CD8-positive, alpha-beta memory T cell (primary cell): ENCODE measurements at places on chromosomes 2 and 18. TPM values are rescaled to one million over a fixed set of nuclear protein-coding genes. Genes with fewer than 3 reads are reported as not detected.

PHLPP1 gene
- polyA plus RNA-seq: 0.93 TPM

GRCh38 chr18:35716169-35716831, 134.8 kb downstream of the GALNT1 start:
- no peak for DNase-seq

DNA sequence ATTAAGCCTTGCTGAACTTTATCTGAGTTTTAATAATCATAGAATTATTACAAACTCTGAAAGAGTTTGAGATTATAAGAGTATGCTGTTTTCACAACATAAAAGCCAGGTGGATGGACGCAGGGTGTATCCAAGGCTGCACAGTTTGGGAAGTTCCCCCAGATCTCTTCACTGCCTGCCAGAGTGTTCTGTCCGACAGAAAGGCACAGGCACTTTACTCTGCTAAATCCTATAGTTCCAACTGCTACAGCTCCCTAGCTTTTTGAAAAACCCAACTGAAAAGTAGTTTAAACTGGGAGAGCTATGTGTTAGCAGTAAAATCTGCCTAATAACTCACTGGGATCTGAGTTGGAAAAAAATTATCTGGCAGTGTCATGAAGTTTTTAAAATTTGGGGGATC, 38.0 kb downstream of the MFSD6 start:
- no peak for DNase-seq

GRCh38 chr2:224016963-224017362, 22.1 kb downstream of the SERPINE2 start:
- DNase-seq: no peak

- DNase-seq: no peak
These were observed 275.8 kb downstream of the LNPK start for GRCh38 chr2:175726223-175726622.

DNA sequence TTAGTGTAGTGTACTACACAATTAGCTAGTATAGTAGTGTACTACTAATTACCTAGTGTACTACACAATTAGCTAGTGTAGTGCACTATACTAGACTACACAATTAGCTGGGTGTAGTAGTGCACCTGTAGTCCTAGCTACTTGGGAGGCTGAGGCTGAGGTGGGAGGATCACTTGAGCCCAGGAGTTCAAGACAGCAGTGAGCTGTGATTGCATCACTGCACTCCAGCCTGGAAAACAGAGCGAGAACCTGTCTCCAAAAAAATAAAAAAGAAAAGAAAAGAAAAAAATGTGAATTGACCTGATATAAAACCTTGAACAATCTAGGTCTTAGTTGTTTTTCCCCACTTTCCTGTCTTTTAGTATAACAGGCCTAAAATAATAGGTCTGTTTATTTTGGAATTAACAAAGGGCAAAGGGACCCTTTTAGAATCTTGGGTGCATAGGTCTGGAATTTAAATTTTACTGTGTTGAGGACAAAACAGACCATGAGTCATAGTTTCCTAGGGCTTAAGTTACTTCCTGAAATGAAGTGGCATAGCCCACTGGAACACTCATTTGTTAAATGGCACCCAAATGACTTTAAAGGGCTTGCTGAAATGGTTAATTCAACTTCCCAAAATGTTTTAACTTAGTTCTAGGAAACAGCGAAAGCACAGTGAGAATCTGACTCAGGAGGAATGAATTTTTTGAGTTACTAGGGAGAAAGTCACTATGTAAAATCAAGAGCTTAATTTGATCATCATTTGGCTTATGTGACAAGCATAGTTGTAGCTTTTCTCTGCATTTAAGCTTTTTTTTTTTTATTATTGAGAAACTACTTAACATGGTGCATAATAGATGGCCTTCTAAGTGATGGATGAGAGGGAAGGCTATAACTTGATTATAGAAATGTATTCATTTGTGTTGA, 50.7 kb upstream of the ARL5A start:
- DNase-seq: no peak

- no peak for DNase-seq
These were observed 31.8 kb downstream of the SP100 start for GRCh38 chr2:230447455-230448451.

DNA sequence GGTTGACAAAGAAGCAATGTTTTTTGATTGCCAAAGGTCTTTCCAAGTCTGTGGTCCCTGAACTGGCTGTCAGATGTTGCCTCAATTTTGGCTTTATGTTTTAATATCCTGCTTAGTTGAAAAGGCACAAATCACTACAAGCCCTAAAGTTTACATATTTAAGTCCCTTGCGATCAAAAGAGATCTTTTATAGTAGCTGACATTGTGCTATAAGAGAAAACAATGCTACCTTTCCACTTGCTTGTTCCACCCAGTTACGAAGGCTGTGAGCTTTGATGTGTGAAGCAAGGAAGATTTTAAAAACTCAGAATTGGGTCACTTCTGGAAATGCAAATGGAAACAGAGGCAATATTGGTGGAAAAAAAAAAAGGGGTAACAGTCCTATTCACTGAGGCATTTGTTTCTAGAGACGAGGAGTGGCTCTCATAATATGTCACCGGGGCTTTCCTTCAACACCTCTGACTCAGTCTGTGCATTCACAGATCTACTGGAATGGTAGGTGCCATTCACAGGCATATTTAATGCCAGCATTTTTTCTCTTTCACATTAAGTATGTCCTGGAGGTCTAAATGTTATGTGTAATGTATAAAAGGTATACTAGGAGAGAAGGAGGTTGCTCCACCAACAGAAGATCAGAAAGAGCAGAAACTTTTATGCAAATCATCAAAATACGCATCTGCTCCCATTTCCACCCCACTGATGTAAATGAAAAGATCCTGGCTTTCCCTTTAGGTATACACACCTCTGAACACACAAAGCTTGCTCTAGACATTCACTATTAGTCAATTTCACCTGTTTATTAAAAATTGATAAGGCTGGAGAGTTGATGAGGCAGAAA, 91.8 kb downstream of the TGIF1 start:
- no peak for DNase-seq

DNA sequence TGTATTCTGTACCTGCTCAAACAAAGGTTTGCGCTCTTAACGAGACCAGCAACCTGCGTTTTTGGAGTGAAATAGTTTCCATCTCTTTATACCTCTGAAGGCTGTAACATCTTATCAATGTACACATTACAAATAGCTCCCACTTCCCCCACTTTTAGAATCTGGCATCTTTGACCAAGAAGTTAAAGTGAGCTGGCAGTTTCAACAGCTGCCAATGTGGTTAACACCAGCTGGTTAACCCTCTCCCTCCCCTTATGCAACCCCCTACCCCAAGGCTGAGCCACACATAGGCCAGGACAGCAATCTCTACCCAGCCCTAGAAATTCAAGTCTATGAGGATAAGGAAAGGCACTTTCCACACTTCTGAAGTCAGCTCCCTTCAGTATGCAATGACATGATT, 2.2 kb upstream of the SERTAD2 start:
- DNase-seq: no peak

GRCh38 chr2:71125506-71126294, 4.3 kb downstream of the MCEE start:
- DNase-seq: no peak
